ENCODE measurements at places on chromosomes 1 and 21. TPM values are rescaled to one million over a fixed set of nuclear protein-coding genes. Genes with fewer than 3 reads are reported as not detected.
A peak's percentile ranks its signal among the peaks of the same experiment; 100 is the strongest.

Gene ALX3
- total RNA-seq: not detected

Gene LORICRIN
- total RNA-seq: not detected

Gene TAL1
- total RNA-seq: 7.4 TPM

Gene KCNN3
- total RNA-seq: 1.1 TPM

DNA sequence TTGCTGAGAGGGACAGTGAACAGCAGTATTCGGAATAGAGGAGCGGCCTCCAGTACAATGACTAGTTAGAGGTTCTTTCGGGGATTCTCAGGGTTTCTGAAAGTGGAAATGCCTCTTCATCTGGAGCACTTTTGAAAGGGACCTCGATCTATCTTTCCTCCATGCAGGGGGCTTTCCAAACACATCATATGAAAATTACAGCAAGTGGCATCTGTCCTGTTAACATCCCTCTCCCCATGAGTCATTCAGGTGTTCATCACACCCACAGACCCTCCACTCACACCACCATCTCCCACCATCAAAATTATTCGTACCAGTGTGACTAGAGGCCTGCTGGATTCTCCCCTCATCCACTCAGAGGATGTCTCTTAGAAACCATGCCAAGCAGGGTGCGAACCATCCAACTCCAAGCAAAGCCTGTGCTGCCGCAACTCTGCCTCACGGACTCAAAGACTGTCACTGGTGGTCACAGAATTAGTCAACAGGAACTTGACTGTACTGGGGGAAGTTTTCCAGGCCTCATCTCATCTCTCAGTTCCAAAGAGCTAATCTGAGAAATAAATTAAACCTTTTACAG, 211.1 kb downstream of the MRPL39 start:
- H3K36me3 ChIP-seq: no peaks in the 10 kb centered on the region
- DNase-seq: no peak
- H3K4me1 ChIP-seq: no peaks in the 10 kb centered on the region
- H3K27ac ChIP-seq: no peak overlapping the region
- H3K4me3 ChIP-seq: no peak overlapping the region
- H3K27me3 ChIP-seq: no peaks in the 10 kb centered on the region

- no peak overlapping the region for H3K27ac ChIP-seq
- no peak overlapping the region for H3K4me3 ChIP-seq
- H3K27me3 ChIP-seq: no peaks in the 10 kb centered on the region
- no peaks in the 10 kb centered on the region for H3K36me3 ChIP-seq
- no peaks in the 10 kb centered on the region for H3K4me1 ChIP-seq
- no peak for DNase-seq
Measured at GRCh38 chr1:70075761-70076160, 129.6 kb downstream of the LRRC40 start.

- no peak for DNase-seq
- H3K4me1 ChIP-seq: no peaks in the 10 kb centered on the region
- H3K27me3 ChIP-seq: no peaks in the 10 kb centered on the region
- no peak overlapping the region for H3K4me3 ChIP-seq
Measured at GRCh38 chr1:78703806-78704205, 54.2 kb downstream of the IFI44 start.

DNA sequence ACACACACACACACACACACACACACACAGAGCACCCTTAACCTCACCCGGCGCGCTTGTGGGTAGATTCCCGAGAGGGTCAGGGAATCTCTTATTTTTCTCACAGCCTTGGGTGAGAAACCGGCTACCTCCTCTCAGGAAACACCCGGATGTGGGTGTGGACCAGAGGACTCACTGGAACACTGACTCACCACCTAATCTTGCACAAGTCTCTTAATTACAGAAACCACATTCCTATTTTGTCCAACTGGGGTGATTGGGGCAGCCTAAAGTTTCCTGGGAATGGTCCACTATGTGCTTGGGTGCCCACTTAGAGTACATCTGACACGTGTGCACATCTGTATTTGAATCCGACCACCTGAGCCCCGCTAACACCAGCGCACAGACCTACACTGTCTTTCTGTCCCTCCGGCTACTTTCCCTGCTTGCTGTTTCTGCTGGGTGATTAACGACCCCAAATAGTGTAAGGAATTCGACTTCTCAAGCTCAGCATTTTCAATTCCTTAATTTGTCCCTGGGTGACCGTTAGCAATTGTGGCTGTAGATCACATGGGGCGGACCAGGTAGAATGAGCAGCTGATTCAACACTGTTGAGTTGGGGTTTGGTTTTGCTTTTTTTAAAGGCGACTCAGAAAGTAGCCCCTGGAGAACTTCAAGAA, 14.0 kb upstream of the TBX15 start:
- no peak overlapping the region for H3K27ac ChIP-seq
- DNase-seq: no peak
- peaks cover 30% of the 10 kb centered on the region for H3K4me1 ChIP-seq
- H3K27me3 ChIP-seq: no peaks in the 10 kb centered on the region

- H3K4me3 ChIP-seq: no peak overlapping the region
- no peak overlapping the region for H3K27ac ChIP-seq
- H3K4me1 ChIP-seq: no peaks in the 10 kb centered on the region
- H3K36me3 ChIP-seq: no peaks in the 10 kb centered on the region
Measured at GRCh38 chr1:84086189-84086588, 57.9 kb upstream of the PRKACB start.

- no peak overlapping the region for H3K4me3 ChIP-seq
- no peaks in the 10 kb centered on the region for H3K36me3 ChIP-seq
- no peaks in the 10 kb centered on the region for H3K4me1 ChIP-seq
- H3K27ac ChIP-seq: no peak overlapping the region
- DNase-seq: no peak
Measured at GRCh38 chr1:187516874-187517273, 688.1 kb downstream of the PLA2G4A start.

DNA sequence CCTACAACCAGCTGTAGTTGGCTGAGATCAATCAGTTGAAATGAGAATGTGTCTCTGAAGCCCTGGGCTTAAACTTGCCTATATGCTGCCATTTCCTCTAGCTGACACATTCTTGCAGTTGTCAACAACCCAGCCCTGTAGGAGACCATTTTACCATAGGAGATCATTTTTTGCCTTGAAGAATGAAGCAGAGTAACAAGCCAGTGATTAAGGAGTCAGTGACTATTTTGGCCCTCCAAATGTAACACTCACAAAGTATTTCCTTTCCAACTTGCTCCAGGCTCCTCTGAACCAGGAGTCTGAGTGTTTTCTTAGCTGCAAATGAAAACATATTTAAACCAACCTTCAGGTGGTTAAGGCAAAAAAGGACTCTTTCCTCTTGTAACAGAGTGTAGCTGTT, 183.5 kb downstream of the ZZZ3 start:
- no peaks in the 10 kb centered on the region for H3K4me1 ChIP-seq
- no peak overlapping the region for H3K27ac ChIP-seq
- no peaks in the 10 kb centered on the region for H3K36me3 ChIP-seq

- no peak overlapping the region for H3K27ac ChIP-seq
- H3K36me3 ChIP-seq: no peaks in the 10 kb centered on the region
- DNase-seq: no peak
- no peak overlapping the region for H3K4me3 ChIP-seq
- H3K27me3 ChIP-seq: no peaks in the 10 kb centered on the region
Measured at GRCh38 chr1:90192408-90192807, 197.5 kb downstream of the ZNF326 start.

DNA sequence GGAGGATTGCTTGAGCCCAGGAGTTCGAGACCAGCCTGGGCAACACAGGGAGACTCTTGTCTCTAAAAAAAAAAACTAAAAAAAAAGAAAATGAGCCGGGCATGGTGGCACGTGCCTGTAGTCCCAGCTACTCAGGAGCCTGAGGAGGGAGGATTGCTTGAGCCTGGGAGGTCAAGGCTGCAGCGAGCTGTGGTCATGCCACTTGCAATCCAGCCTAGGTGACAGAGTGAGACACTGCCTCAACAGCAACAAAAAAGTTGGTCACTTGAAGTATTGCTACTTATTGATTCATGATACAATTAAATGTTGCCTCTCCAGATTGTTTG, 57.9 kb upstream of the CXADR start:
- peak overlapping the region; percentile 48 for H3K27ac ChIP-seq
- no peaks in the 10 kb centered on the region for H3K36me3 ChIP-seq
- H3K4me3 ChIP-seq: no peak overlapping the region
- H3K27me3 ChIP-seq: no peaks in the 10 kb centered on the region

- H3K36me3 ChIP-seq: no peaks in the 10 kb centered on the region
- H3K27me3 ChIP-seq: peaks cover 14% of the 10 kb centered on the region
- peak within 1 kb of the TSS; percentile 43 for H3K4me3 ChIP-seq
- peak within 1 kb of the TSS; percentile 58 for H3K27ac ChIP-seq
- no peaks in the 10 kb centered on the region for H3K4me1 ChIP-seq
- no peak for DNase-seq
Measured at GRCh38 chr1:115337633-115338456, at the start of gene NGF. Gene NGF (minus strand): TSS chr1:115338249. CDS start chr1:115286795, 51,454 bp downstream.

DNA sequence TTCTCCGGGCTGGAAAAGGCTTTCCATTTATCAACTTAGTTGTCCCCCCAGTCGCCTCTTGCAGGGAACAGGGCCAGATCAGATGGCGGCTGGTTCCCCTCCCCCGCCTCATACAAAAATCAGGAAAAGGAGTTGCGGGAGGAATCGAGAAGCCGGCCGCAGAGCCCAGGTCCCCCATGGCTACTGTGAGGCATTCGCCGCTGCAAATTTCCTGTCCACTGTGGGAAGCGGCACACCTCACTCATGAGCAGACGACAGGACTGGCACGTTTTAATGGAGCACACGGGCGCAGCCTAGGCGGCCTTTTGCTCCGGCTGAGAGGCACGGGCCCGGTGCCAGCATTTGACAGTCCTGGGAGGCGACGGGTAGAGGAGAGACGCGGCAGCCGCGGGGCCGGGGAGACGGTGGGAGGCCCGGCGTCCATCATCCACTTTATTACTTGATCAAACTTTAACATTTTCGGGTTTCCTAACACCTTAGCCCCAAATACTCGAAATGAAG, 1.1 kb downstream of the GNG4 start:
- H3K36me3 ChIP-seq: no peaks in the 10 kb centered on the region
- DNase-seq: no peak
- H3K27ac ChIP-seq: no peak overlapping the region
- H3K4me3 ChIP-seq: no peak overlapping the region
- peaks cover 9% of the 10 kb centered on the region for H3K27me3 ChIP-seq

- DNase-seq: no peak
- no peak overlapping the region for H3K4me3 ChIP-seq
- peak overlapping the region; percentile 44 for H3K27ac ChIP-seq
Measured at GRCh38 chr21:35503671-35504070, 454.6 kb upstream of the RUNX1 start.

- no peaks in the 10 kb centered on the region for H3K27me3 ChIP-seq
- DNase-seq: no peak
- H3K4me1 ChIP-seq: no peaks in the 10 kb centered on the region
- no peak overlapping the region for H3K4me3 ChIP-seq
Measured at GRCh38 chr1:38270849-38271633, 224.4 kb upstream of the POU3F1 start.

DNA sequence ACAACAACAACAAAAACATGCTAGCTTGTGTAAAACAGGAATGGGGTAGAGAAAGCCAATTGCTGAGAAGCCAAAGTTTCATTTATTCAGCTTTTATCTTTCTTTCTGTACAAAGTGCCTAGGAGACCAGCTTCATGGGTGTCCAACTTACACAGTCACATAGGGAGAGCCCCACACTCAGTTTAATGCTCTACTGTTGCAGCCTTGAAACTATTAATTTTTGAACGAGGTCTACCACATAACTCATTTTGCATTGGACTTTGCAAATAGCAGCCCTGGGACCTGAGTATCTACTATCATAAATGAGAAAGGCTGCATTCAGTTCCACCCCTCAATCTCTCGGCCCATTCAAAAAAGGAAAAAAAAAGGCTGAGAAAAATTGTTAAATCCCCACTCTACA, 98.8 kb downstream of the ZNF644 start:
- no peak for DNase-seq
- no peak overlapping the region for H3K27ac ChIP-seq
- H3K4me3 ChIP-seq: no peak overlapping the region
- no peaks in the 10 kb centered on the region for H3K36me3 ChIP-seq

DNA sequence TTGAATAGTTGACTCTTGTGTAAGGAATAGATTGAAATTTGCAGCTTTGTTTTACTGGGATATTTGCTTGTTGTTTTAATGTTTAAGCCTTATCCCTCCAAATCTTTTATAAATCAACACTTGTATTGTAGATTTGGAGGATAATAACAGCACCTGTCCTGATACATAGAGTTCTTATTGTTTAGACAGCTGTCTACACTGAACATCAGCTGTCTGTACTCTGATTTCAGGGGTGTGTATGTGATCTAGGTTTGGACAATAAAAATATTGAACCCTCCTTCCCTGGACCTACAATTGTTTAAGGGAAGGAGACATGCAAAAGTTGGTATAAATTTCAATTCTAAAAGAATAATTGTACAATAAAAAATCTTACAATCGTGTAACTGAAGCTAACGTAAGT, 48.3 kb upstream of the DPH5 start:
- no peak overlapping the region for H3K4me3 ChIP-seq
- DNase-seq: no peak
- no peaks in the 10 kb centered on the region for H3K4me1 ChIP-seq

DNA sequence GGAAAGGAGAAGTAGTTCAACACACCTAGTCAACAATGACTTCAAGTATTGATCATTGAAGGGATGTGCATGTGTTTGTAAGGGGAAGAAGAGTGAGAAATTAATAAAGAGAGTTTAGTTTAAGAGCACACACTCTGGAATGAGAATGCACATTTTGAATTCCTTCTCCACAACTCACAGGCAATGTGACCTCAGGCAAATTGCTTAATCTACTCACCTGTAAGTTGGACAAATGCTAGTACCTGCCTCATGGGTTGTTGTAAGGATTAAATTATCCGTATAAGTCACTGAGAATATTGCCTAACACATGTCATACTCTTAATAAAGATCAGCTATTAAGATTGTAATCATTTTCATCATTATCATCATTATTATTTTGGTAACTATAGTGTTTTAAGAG, 204.0 kb upstream of the NFIA start:
- DNase-seq: no peak
- H3K4me1 ChIP-seq: no peaks in the 10 kb centered on the region
- H3K27ac ChIP-seq: no peak overlapping the region
- no peaks in the 10 kb centered on the region for H3K27me3 ChIP-seq
- H3K36me3 ChIP-seq: no peaks in the 10 kb centered on the region
- no peak overlapping the region for H3K4me3 ChIP-seq

DNA sequence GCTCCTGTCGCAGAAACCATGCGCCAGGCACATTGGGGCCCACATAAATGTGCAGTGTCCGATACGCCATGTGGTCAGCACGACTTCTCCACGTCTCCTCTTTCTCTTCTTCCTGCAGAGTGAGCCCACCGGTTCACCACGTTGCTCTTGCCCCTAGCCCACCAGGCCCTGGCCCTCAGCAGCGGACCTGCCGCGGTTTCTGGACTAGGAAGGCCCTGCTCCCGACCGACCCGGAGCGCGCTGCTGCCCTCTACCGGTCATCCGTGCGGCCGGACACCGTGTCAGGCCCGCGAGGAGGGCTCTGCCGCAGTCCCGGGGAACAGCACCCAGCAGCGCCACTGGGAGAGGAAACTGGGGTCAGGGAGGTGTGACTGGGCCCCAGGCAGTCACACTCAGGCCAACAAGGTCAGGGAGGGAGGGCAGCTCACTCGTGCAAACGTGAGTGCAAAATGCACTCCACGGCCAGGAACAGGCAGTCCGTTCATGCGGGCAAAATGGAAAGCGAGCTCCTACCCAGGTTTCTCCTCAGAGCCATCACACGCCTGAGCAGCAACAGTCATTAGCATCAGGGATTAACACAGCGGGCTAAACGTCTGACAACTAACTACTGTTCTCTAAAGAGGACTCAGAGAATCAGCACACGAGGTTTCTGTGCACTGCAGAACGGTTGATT, 13.7 kb downstream of the TLR5 start:
- no peak overlapping the region for H3K27ac ChIP-seq
- H3K4me1 ChIP-seq: no peaks in the 10 kb centered on the region
- H3K36me3 ChIP-seq: no peaks in the 10 kb centered on the region
- no peaks in the 10 kb centered on the region for H3K27me3 ChIP-seq
- peak overlapping the region; percentile 28 for H3K4me3 ChIP-seq
